ENCODE measurements at places on chromosomes 16 and 17.

DNA sequence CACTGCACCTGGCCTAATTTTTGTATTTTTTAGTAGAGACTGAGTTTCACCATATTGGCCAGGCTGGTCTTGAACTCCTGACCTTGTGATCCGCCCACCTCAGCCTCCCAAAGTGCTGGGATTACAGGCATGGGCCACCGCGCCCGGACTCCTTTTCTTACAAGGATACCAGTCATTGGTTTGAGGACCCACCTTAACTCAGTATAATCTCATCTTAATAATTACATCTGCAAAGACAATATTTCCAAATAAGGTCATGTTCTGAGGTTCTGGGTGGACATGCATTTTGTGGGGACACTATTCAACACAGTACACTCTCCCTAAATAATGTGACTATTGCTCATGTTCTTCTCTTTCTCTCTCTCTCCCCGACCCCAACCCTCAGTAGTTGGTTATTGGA is 63.7 kb downstream of the ERCC4 start:
- DNase-seq: no peak

GRCh38 chr17:49823614-49824013 is 24.3 kb downstream of the TAC4 start:
- no peak for DNase-seq

DNA sequence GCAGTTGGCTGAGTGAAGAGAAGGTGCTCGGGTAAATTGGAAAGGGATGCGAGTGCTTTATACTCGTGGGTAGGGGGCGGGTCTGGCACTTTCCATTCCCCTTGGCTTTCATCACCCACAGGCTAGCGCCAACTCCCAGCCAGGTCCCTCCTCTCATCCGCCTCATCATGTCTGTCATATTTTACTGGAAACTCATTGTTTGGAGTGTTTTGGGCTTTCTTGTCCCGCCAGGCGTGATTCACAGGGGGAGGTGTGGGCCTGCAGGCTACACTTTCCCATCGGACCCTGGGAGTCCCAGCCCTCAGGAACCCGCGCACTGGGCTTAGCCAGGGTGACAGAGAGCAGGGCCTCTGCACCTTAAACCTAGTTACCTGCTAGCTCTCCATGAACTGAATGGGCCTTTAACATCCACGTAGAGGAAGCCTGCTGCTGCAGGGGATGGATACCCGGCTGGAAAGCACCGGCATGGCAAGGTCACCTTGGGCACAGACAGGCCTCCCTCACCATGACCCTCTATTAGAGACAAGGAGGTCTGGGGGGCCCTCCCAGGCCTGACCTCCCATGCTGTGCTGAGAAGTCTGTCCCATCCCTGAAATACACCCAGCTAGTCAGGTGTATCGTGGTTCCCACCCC is at the start of gene KRT14:
KRT14 (minus strand) TSS at position 33 of the 633 bp plus-strand sequence. CDS start 61 bp downstream, outside the sequence.
- DNase-seq: no peak

GRCh38 chr17:36627101-36627500 is 25.7 kb downstream of the MRM1 start:
- DNase-seq: no peak

DNA sequence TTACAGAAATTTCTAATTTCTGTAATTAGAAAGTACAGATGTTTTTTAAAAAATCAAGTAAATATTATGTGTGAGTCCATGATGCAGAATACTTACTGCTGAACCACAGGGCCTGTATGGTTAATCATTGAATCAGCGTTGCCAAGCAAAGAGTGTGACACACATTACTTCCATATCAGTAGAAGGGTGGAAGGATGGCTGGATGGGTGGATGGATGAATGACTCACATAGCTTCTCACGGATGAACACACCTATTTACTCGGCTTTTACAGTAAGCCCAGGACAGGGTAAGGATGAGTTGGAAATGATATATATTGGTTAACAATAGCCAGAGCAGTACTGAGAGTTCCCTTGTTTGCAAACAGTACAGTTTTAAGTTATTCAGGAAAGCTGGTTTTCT is 495.9 kb upstream of the RBFOX1 start:
- no peak for DNase-seq

DNA sequence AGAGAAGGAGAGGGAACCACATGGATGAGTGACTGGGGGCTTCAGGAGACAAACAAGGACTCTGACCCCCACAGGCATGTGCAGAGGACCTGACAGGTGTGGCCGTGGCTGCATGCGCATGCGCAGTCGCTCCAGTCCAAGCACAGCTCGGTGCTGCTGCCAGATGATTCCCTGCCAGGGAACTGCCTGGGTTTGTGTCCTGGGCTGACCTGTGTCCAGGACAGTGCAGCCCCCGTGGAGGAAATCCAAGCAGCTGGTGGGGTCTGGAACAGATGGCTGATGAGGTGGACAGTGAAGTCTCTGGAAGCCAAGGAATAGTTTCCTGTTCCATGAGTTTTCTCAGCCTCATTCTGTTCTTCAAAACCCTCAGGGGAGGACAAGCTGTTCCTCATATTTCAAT is 27.3 kb downstream of the LASP1 start:
- peak; percentile 82 for DNase-seq

GRCh38 chr17:83189044-83190003 is 109.9 kb downstream of the METRNL start:
- peak; percentile 59 for DNase-seq

Measured in femur (tissue), 1 donor.